Adrenal gland (tissue), 19 donors: ENCODE measurements at places on chromosomes 4 and X.

- DNase-seq, result no peak
These were observed 58.5 kb upstream of the AP1S2 start for GRCh38 chrX:15913146-15913545.

DNA sequence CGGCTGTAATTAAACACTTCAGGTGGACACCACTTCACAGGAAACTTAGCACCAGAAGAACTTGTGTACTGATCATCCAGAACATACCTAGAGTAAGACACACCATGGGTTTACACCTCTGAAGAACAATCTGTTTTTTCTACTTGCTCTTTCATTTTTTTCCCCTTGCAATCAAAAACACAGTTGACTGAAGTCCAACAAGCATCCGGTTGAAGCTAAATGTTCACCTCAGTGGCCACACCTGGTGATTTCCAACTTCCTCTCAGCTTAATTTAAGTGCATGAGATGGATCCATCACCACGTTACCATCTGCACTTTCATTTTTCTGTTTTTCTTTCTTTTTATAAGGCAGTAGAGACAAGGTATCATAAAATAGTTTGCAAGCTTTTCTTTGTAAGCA lies 4.9 kb upstream of the TXK start:
- DNase-seq, result no peak

DNA sequence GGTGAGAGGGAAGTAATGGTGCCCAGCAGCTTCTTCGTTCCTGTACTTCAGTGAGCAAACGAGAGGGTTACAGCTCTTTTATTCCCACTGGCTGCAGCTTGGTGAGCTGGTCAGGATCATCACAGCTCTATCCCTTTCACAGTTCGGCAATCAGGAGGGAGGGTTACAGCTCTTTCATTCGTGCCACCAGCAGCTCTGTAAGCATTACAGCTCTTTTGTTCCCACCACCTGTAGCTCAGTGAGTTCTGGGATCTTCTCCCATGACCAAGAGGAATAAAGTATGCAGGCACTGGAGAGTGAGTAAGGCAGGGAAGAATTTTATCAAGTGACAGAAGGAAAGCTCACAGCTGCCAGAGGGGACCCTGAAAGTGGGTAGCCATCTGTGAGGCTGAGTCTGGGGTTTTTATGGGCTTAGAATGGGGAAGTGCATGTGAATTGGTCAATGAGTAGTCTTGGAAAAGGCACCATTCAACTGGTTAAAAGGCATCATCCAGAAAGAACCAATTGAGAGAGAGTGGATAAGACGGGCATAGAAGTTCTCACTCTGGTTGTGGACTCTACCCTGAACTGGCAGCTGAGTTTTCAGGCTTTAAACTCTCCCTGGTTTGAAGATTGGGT lies 123.7 kb downstream of the COX18 start:
- no peak for DNase-seq

- no peak for DNase-seq
These were observed 144.7 kb downstream of the ZAR1 start for GRCh38 chr4:48634688-48635308.

GRCh38 chr4:15695240-15695699 lies 7.6 kb upstream of the BST1 start:
- no peak for DNase-seq

GRCh38 chr4:169665046-169665737 lies 44.8 kb downstream of the CLCN3 start:
- no peak for DNase-seq

DNA sequence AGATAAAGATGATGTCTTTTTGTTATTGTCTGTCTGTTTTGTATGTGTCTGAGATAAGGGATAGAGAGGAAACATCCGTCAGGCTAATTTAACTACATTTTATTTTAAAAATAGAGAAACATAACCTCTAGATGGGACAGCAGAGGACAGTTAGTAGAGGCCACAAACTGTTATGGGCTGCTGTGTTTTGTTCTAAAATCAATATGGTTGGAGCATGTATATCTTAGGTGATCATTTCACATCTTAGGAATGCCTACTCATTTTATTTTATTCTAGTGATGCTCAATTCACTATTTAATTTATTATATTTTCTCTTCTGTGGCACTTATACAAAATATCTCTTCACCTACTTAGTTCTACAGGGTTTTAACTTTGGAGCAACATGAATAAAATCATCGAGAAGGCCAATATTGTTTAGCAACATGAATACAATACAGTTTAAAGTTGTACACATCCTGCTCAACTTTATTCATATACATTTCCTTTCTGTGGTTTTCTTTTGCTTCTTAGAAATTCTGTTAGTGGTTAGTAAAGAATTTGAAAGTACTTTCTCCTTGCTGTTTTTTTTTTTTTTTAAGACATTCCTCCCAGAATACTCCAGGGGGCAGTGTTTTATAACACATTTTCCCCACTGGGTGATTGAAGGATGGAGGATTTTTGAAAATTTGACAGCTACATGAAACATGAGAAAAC lies 392.9 kb downstream of the UNC5C start:
- no peak for DNase-seq

DNA sequence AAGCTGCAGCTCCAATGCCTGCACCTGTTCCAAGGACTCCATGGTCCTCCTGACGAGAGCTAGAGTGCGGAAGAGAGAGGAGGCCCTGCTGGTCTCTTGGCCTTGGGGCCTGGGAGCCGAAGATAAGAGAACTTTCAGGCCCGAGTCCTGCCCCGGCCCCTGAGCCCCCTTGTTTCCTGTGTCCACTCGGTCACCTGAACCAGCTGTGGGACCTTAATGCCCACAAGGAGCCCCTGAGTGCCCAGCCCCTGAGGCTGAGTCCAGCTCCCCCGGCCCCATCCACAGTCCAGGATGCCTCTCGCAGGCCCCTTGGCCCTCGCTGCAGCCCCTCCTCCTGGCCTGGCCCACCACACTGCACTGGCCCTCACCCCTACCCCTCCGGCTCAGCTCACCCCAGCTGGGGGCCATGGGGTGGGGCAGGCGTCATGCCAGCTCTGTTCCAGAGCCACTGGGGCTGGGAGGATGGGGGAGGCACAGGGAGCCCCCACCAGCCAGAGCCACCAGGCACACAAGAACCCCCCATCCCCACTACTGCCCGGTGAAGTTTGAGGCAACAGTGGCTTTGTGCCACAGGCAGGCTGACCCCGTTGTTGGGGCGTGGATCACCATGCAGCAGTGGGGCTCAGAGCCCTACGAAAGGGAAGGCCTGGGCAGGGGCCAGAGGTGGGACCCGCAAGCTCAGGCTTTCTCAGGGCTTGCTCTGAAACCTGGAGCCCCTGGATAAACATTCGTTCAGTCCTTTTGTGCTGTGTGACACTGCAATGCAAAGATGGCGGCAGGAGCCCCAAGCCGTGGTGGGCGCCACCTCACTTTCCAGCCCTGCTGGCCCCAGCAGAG lies 14.1 kb downstream of the NAT8L start:
- no peak for DNase-seq

DNA sequence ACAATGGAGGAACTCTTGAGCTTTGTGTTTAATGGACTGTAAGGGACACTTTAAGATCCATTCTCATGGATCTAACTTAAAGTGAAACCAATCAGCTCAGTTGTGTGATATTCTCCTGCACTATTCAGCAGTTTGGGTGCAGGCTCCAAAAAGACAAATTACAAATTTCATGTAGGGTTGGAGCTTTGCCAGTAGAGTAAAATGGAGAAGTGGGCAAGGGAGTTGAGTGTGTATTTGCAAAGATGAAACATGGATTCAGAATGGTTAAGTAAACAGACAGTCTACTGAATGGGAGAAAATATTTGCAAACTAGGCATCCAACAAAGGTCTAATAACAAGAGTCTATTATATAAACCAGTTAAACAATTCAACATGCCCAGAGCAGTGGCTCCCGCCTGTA lies 21.2 kb upstream of the MID2 start:
- DNase-seq, result no peak

GRCh38 chr4:12852338-12853307 lies 631.5 kb downstream of the RAB28 start:
- no peak for DNase-seq

DNA sequence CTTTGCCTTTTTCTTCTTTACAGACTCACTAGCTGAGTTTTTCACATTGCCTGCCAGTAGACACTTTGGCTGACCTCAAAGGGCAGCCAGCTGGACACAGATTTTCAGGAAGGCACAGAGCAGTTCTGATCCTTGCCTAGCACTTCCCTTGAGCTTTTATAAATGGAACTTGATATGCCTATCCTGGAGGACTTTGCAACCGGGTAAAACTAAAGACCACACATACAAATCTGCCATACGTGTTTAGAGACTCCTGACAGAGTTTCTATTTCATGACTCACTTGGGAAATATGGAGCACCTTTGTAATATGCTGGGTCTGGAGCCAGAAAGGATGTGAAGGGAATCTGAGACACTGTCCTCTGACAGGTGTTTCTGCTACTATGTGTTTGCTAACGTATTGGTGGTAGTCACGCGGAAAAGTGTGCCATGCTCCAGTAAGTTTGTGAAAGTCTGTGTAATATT lies 56.7 kb upstream of the RASSF6 start:
- DNase-seq, result peak; percentile 29

DNA sequence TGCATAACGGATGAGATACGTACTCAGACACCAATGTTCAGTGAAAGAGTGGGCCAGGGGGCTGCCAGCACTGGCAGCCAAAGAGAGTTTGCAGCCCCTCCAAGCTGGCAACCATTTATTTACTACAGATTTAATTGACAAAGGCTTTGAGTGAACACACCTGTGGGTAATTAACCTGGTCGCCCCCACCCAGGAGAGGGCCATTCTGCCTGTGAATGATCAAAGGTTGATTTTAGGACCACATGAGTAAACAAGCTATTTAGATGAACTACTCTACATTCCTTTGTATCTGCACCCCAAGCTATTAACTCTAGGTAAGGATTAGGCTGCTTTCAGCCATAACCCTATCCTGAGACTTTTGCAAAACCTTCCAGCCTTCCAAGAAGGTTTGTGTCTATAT lies 55.0 kb downstream of the RBM46 start:
- no peak for DNase-seq

DNA sequence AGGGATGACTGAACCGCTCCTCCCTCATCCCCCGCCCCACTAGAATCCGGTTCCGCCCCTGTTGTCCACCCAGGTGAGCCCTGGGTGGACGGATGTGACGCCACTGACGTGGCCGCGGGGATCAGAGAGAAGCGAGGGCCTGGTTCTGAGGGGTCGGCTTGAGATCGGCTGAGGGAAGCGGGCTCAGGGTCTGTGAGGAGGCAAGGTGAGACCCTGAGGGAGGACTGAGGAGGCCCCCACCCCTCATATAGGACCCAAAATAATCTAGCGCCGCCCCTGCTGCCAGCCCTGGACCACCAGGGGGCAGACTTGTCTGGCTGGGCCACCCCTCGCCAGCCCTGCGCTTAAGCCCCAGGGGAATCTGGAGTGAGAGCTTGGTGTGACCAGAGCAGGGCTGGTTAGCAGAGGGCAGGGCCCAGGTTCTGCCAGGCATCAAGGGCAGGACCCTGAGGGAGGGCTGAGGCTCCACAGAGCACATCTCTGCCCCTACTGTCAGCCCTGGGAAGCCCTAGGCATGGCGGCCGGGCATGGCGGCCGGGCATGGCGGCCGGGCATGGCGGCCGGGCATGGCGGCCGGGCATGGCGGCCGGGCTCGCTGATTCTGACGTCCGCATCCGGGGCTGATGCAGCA lies at the start of gene MAGEA8:
Gene MAGEA8 (plus strand): TSS at position 103 of the 631 bp plus-strand sequence. CDS start 3,090 bp downstream, outside the sequence.
- DNase-seq, result no peak
